ENCODE measurements at places on chromosomes 3 and 15. TPM values are rescaled to one million over a fixed set of nuclear protein-coding genes. Genes with fewer than 3 reads are reported as not detected.

GRCh38 chr3:54777141-54777540, 150.7 kb downstream of the LRTM1 start:
- no peak overlapping the region for H3K27ac ChIP-seq
- peaks cover 31% of the 10 kb centered on the region for H3K27me3 ChIP-seq
- no peak for DNase-seq
- H3K4me1 ChIP-seq, result no peaks in the 10 kb centered on the region
- no peak overlapping the region for H3K4me3 ChIP-seq
- H3K36me3 ChIP-seq, result no peaks in the 10 kb centered on the region

TM4SF18 gene
- total RNA-seq, result not detected

DNA sequence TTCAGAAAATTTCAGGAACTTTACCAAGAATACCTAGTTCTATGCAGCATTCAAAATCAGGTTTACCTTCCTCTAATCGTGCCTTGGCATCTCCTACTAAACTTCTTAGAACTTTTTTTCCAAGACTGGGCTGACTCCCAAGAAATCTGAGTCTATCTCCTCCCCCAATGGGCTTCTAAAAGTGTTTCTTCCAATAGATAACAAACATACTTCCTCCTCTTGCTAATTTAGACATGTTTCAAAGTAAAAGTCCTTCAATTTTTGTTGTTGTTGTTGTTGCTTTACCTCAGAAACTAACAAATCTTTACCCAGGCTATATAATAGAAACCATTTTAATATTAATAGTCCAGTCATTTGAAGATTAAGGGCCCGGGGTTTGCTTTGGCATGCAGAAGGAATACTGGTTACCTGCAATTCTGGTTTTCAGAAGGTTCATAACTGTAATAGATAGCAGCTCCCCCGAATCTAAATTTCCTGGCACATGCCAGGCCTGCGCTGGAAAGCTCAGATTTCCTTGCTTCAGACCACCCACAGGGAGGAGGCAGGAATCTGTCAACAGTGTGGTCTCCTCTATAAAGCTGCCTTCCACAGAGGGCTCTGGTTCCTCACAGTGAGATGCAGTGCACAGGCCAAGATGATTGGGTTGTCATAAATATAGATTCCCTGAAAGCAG, 188.7 kb downstream of the THRB start:
- H3K4me3 ChIP-seq, result no peak overlapping the region
- no peaks in the 10 kb centered on the region for H3K27me3 ChIP-seq
- peaks cover 5% of the 10 kb centered on the region for H3K4me1 ChIP-seq

VEPH1 gene
- total RNA-seq, result 4.0 TPM

DNA sequence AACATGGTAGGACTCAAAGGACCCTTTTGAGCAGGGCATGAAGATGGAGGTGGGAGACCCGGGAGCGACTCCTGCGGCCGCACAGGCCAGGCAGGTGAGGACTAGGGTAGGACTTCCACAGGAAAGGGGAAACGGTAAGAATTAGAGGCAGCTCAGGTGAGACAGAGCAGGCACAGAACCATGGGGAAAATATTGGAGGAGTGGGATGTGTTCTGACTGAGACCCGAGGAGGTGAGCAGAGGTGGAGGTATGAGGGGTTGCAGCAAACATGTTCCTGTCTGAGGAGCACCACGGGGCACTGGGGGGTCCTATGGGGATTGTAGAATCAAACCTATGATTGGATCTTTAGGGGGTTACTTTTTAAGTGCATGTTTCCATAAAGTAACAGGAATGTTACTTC, 1.4 kb upstream of the ISG20 start:
- no peak overlapping the region for H3K4me3 ChIP-seq
- H3K4me1 ChIP-seq, result peaks cover 29% of the 10 kb centered on the region
- H3K36me3 ChIP-seq, result no peaks in the 10 kb centered on the region
- H3K27ac ChIP-seq, result 0 out of 2 replicates have a peak overlapping the region, but pooled peaks have one; percentile 79
- H3K27me3 ChIP-seq, result no peaks in the 10 kb centered on the region

MED12L gene
- 3.0 TPM for total RNA-seq

DNA sequence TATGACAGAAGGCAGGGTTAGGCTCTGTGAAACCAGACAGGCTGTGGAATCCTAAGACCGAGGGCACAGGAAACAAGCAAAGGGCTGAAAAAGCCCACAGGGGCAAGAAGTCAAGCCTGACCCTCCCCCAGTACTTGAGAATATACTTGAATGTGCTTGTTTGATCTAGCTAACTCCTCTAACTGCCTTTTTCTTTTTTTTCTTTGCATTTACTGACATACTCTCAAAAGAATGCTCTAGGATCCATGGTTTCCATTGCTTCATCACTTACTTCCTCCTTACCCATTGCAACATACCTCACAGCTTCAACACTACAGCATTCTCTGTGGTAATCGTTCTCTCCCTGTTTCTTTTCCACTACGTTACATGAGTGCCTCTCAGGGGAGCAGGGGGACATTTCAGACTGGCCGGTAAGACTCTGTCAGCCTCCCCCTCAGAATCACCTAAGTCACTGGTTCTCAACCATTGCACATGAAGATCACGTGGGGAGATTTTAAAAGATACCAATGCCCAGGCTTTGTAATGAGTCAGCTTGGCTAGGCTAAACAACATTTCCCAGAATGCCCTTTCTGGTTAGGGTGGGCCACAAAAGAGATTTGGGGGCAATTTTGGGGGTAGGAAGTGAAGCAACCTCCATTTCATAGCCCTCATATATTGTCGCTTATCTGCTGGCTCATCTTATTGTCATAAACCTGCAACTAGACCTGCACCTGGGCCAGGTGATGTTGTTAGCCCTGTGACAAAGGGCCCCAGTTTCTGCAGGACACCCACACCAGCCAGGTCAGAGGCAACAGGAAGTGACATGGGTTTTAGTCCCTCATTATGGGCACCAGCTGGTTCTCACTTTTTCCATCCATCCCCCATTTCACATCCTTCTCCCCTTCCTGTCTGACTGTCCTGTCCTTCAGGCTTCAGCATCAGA, 24.6 kb upstream of the RSL24D1 start:
- no peaks in the 10 kb centered on the region for H3K27me3 ChIP-seq
- H3K4me3 ChIP-seq, result peak overlapping the region; percentile 31
- no peaks in the 10 kb centered on the region for H3K36me3 ChIP-seq
- H3K27ac ChIP-seq, result peak overlapping the region; percentile 84
- DNase-seq, result peak; percentile 33

DNA sequence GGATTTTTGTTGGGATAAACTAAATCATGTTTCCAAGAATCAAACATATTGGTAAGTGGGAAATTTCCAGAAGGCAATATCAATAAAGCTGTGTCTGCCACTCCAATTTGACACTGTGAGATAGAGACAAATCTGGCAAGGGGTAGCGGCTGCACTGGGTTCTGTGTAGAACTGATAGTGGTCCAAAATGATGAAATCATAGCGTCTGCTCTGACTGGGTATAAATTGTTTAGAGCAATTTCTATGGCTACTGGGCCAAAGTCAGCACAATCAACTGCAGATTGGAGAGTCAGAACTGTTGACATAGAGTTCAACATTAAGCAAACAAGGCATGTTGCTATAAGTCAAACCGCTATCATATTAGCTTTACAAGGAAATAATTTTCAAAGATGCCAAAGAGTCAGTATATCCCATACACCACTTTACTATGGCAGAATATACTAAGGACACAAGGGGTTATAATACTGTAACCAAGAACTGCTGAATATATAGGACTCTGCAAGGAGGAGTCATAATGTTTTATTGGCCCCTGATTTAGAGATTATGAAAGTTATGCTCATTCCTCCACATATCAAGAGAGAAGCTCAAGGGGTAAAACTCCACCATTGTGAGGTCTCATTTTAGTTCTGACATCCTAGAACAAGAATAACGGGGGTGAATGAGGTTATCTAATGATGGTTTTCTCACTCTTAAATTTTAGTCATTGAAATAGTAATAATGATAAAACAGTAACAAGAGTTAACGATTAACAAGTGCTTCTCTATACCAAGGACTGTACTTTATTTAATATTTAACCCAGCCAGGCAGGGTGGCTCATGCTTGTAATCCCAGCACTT, 309.7 kb upstream of the GADL1 start:
- no peak overlapping the region for H3K4me3 ChIP-seq
- no peaks in the 10 kb centered on the region for H3K36me3 ChIP-seq
- DNase-seq, result no peak
- no peaks in the 10 kb centered on the region for H3K27me3 ChIP-seq
- H3K4me1 ChIP-seq, result no peaks in the 10 kb centered on the region

CASR gene
- not detected for total RNA-seq

DNA sequence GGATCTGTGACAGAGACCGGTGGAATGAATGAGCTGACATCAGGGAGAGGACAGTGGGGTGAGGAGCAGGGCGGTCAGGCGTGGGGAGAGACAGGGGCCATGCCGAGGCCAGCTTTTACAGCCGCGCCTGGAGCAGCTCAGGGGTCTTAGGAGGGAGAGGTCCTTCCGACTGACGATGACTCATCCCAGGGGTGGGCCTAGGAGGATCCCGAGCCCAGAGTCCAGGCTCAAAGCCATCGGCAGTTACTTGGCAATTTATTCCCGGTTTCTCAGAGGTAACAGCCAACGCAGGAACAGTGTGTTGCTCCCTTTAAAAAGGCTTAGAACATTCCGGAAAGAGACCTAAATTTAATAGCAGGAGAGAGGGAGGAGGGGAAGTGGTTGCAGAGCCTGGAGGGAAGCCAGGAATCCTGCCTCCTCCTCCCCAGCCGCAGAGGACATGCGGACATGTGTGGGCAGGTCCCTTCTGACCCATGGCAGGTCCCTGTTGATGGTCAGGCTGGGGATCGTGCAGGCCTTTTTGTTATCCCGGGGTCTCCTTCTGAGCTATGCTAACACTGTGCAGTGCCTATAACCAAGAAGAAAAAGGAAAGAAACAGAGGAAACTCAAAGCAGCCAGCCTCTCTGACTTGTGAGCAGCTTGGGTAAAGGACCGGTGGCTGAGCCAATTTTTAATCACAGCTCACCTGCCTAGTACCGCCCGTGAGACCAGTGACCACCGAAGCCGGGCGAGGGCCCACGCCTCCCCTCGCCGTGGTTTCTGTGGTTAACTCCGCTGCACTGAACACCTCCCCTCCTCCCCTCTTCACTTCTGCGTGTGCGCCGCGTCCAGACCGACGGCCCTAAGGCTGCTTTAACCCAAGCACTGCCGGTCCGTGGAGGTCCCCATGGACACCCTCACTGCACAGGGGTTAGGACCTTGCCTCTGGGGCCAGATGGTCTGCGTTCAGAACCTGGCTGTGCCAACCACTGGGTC, 392.4 kb upstream of the PROK2 start:
- no peak overlapping the region for H3K4me3 ChIP-seq
- H3K27me3 ChIP-seq, result peaks cover 48% of the 10 kb centered on the region
- no peaks in the 10 kb centered on the region for H3K36me3 ChIP-seq
- no peak overlapping the region for H3K27ac ChIP-seq

- peak overlapping the region; percentile 96 for H3K27ac ChIP-seq
- peak; percentile 99 for DNase-seq
- H3K4me3 ChIP-seq, result peak overlapping the region; percentile 28
- no peaks in the 10 kb centered on the region for H3K27me3 ChIP-seq
- H3K36me3 ChIP-seq, result peaks cover 29% of the 10 kb centered on the region
- H3K4me1 ChIP-seq, result peaks cover 98% of the 10 kb centered on the region
Measured at GRCh38 chr3:172153335-172153861, 114.0 kb downstream of the FNDC3B start.

DNA sequence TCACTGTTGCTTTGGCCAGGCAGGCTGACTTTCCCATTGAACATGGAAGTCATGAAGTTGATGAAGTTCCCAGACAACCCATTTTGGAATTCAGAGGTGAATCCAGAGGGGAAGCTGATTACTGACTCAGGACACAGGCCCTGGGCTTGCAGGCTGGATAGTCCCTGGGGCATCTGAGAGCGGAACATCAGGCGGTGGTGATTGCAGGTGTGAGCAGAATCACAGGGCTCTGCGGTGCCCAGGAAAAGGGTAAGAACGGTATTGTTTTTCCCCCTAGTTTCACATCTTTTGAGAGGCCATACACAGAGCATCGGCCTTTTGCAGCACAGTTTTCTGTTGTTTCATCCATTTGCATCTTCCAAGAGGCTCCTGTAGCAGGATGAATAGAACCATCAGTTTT, 104.7 kb downstream of the CHSY1 start:
- H3K4me1 ChIP-seq, result no peaks in the 10 kb centered on the region
- H3K27me3 ChIP-seq, result no peaks in the 10 kb centered on the region
- DNase-seq, result no peak
- no peak overlapping the region for H3K27ac ChIP-seq
- H3K4me3 ChIP-seq, result no peak overlapping the region

GRCh38 chr3:116743062-116743461, 33.5 kb downstream of the TUSC7 start:
- no peak overlapping the region for H3K4me3 ChIP-seq
- H3K4me1 ChIP-seq, result no peaks in the 10 kb centered on the region
- H3K27ac ChIP-seq, result no peak overlapping the region
- H3K36me3 ChIP-seq, result no peaks in the 10 kb centered on the region

CAND2 gene
- 0.30 TPM for total RNA-seq

DNA sequence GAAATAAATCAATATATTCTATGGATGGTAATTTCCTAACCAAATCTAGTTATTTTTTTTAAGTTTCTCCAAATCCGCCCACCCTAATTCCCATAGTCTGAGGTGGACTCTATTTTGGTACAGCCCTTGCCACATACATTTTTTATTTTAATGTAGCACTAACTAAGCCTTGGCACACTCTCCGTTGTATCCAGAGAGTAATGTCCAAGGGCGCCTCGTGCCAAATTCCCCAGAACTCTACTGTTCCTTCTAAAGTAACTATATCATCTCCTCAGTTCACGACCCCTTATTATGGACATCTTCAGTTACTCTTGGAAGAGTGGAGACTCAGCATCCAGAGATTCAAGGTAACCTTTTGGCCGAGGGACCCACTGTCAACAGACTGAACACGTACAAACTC, 1.3 kb downstream of the VGLL3 start:
- H3K4me3 ChIP-seq, result peak overlapping the region; percentile 67
- no peaks in the 10 kb centered on the region for H3K36me3 ChIP-seq

DNA sequence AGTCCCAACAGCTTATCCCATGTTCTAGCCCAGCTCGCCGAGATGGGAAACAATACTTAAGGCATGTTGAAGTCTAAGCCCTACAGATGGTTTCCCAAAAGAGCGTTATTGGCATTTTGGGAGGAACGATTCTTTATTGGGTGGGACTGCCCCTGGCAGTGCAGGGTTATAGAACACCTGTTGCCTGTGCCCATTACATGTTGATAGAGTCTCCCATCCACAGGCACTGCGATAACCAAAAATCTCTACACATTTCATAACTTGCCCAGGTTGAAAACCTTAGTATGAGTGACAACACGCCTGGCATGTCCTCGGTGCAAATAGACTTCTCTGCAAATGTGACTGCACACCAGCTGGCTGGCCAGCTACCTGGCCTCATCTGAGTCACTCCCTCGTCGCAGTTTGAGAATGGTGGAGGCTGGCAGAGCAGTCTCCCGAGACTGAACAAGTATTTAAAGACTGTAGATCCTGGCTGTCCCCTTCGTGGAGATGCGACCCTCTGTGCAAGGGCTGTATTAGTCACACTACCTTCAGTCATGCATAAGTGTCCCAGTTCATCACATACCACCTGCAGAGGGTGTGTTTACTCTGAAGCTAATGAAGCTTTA, 18.7 kb downstream of the ZNF80 start:
- H3K27ac ChIP-seq, result no peak overlapping the region
- no peak overlapping the region for H3K4me3 ChIP-seq
- H3K4me1 ChIP-seq, result no peaks in the 10 kb centered on the region
- DNase-seq, result no peak
- H3K27me3 ChIP-seq, result peaks cover 10% of the 10 kb centered on the region

Data from PC-9 (cell line).